HFFc6 (cell line): ENCODE measurements at places on chromosomes 6 and 20. TPM values are rescaled to one million over a fixed set of nuclear protein-coding genes. Genes with fewer than 3 reads are reported as not detected.

- no peak overlapping the region for H3K27ac ChIP-seq
- peaks cover 4% of the 10 kb centered on the region for H3K27me3 ChIP-seq
- no peaks in the 10 kb centered on the region for H3K36me3 ChIP-seq
- peak overlapping the region; percentile 81 for H3K4me3 ChIP-seq
- peaks cover 27% of the 10 kb centered on the region for H3K4me1 ChIP-seq
- no peak for DNase-seq
Measured at GRCh38 chr6:17102258-17102870, 514 bp downstream of the STMND1 start.

DNA sequence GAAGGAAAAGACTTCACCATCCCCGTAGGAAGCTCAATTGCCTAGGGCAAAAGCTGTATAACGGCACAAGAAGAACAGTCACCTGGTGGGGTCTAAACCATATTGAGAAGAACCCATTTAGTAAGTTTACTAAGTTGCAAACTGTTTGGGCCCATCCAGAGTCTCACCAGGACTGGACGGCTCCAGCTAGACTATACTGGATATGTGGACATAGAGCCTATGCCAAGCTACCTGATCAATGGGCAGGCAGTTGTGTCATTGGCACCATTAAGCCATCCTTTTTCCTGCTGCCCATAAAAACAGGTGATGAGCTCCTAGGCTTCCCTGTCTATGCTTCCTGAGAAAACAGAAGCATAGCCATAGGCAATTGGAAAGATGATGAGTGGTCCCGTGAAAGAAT is 293.9 kb downstream of the RNGTT start:
- peaks cover 34% of the 10 kb centered on the region for H3K36me3 ChIP-seq
- no peak for DNase-seq
- H3K27ac ChIP-seq: no peak overlapping the region
- 0 out of 2 replicates have a peak, but pooled peaks cover 3% of the 10 kb centered on the region for H3K27me3 ChIP-seq

- H3K36me3 ChIP-seq: peaks cover 18% of the 10 kb centered on the region; the same call in 1 of the 2 replicates
- peak overlapping the region; percentile 78 for H3K4me3 ChIP-seq
- peak overlapping the region; percentile 73 for H3K27ac ChIP-seq
- peak; percentile 89 for DNase-seq
- H3K4me1 ChIP-seq: peaks cover 41% of the 10 kb centered on the region
- H3K27me3 ChIP-seq: peaks cover 4% of the 10 kb centered on the region
Measured at GRCh38 chr6:34235307-34236130, 1.2 kb upstream of the HMGA1 start.

DNA sequence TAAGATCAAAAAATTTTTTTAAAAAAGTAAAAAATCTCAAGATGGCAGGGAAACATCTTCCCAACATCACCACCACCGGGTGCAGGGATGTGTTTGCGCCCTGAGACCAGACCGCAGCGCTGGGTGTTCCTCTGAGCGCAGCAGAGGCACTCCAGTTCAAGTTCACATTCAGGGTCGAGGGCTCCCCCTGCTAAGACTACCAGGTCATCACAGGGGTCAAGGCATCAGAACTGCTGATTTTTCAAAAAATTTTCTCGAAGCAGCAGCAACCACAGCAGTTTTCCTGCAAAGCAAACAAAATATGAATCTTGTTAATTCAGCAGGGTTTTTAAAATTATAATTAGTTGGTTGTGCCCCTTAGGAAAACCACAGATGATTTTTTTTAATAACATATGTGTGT is 83.1 kb downstream of the MYLK4 start:
- no peaks in the 10 kb centered on the region for H3K36me3 ChIP-seq
- H3K27ac ChIP-seq: no peak overlapping the region
- H3K27me3 ChIP-seq: peaks cover 12% of the 10 kb centered on the region
- H3K4me1 ChIP-seq: peaks cover 9% of the 10 kb centered on the region; the same call in 1 of the 2 replicates

- peak overlapping the region; percentile 99 for H3K4me3 ChIP-seq
- H3K4me1 ChIP-seq: peaks cover 69% of the 10 kb centered on the region
- peaks cover 25% of the 10 kb centered on the region for H3K36me3 ChIP-seq
- H3K27me3 ChIP-seq: peaks cover 7% of the 10 kb centered on the region
- no peak for DNase-seq
- peak overlapping the region; percentile 85 for H3K27ac ChIP-seq
Measured at GRCh38 chr6:82365016-82365795, 1.6 kb downstream of the TPBG start.

DNA sequence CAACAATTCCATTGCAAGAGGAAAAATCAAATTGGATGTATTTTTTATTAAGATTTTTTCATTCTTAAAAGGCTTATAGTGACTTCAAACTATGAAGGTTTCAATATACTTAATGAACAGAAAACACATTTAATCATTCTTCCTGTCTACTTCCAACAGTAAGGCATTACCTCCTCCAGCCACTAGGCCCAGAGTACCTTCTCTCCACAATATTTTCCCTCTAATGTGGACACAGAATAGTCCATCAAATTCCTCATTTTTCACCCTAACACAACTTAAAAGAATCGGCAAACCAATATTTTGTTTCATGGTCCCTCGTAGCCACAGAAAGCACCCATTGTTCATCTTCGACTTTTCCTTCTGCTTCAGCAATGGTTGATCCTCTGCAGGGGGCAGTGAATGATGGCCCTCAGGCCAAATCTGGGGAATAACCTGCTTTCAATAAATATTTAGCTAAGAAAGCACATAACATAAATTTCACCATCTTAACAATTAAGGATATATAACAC is 335.4 kb upstream of the ID4 start:
- H3K27me3 ChIP-seq: peaks cover 5% of the 10 kb centered on the region
- H3K4me3 ChIP-seq: no peak overlapping the region
- no peaks in the 10 kb centered on the region for H3K4me1 ChIP-seq
- H3K27ac ChIP-seq: no peak overlapping the region

Gene TRMT11
- 13.1 to 16.1 TPM (median 13.5 TPM) in 3 replicates for total RNA-seq

Gene SAMD3
- total RNA-seq: 1.2 to 1.8 TPM (median 1.6 TPM) in 3 replicates

- no peak for DNase-seq
- no peaks in the 10 kb centered on the region for H3K27me3 ChIP-seq
- no peaks in the 10 kb centered on the region for H3K36me3 ChIP-seq
Measured at GRCh38 chr6:146887447-146888077, 288.8 kb downstream of the ADGB start.

Gene GRM4
- 0.12 TPM in 2 of 3 replicates, not detected in the other for total RNA-seq

DNA sequence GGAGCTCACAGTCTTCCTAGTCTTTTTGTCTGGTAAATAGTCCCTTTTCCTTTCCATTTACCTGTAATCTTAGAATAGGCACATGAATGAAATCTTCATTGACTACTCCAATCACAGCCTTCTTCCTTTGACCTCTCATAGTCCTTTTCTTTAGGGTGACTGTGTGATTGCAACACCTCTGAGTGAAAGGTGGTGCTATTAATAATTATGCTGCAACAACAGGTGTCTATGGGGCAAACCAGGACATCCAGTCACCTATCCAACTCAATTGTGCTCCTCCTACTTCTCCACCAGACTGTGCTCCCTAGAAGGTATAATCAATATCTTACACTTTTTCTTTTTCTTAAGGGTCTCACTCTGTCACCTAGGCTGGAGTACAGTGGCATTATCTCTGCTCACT is 29.4 kb downstream of the RIPOR2 start:
- peaks cover 28% of the 10 kb centered on the region for H3K36me3 ChIP-seq
- H3K27ac ChIP-seq: no peak overlapping the region
- peaks cover 12% of the 10 kb centered on the region for H3K27me3 ChIP-seq
- DNase-seq: no peak
- H3K4me1 ChIP-seq: peaks cover 69% of the 10 kb centered on the region

GRCh38 chr20:49248879-49249665 is 28.8 kb downstream of the ZNFX1 start:
- peaks cover 24% of the 10 kb centered on the region for H3K36me3 ChIP-seq
- peak overlapping the region; percentile 18 for H3K27ac ChIP-seq
- H3K4me3 ChIP-seq: no peak overlapping the region
- H3K4me1 ChIP-seq: no peaks in the 10 kb centered on the region

GRCh38 chr6:158826819-158827501 is 7.8 kb upstream of the EZR start:
- no peak overlapping the region for H3K4me3 ChIP-seq
- no peak overlapping the region for H3K27ac ChIP-seq
- no peaks in the 10 kb centered on the region for H3K36me3 ChIP-seq
- H3K27me3 ChIP-seq: peaks cover 6% of the 10 kb centered on the region
- DNase-seq: no peak
- peaks cover 9% of the 10 kb centered on the region for H3K4me1 ChIP-seq

DNA sequence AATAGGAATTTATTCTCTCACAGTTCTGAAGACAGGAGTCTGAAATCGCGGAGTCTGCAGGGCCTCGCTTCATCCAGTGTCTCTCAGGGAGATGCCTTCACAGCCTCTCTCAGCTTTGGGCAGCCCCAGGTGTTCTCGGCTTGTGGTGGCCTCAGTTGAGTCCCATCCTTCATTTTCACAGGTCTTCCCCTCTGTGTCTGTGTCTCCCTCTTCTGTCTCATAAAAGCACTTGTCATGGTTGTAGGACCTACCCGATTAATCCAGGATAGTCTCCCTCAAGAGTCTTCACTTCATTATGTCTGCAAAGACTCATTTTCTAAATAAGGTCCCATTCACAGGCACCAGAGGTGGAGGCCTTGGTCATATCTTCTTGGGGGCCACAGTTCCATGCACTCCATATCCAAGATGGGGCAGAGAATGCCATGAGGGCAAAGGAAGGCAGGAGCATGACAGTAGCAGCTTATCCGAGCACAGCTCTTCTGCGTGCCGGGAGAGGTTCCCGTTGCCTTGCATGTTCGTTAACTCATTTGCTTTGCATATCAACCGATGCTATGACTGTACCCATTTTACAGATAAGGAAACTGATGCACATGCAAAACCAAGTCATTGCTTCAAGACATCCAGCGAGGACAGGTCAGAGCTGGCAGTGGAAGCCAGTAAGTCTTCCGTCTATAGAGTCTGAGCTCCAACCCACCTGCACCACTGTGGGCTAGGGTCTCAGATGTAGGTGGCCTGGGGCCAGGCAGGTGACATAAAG is 363.8 kb upstream of the SULF2 start:
- H3K36me3 ChIP-seq: no peaks in the 10 kb centered on the region; the same call in 1 of the 2 replicates
- peaks cover 12% of the 10 kb centered on the region for H3K27me3 ChIP-seq
- no peak for DNase-seq

Gene PRL
- not detected in 3 replicates for total RNA-seq

Gene DEFB132
- not detected in 3 replicates for total RNA-seq

Gene HAO1
- not detected in 3 replicates for total RNA-seq

DNA sequence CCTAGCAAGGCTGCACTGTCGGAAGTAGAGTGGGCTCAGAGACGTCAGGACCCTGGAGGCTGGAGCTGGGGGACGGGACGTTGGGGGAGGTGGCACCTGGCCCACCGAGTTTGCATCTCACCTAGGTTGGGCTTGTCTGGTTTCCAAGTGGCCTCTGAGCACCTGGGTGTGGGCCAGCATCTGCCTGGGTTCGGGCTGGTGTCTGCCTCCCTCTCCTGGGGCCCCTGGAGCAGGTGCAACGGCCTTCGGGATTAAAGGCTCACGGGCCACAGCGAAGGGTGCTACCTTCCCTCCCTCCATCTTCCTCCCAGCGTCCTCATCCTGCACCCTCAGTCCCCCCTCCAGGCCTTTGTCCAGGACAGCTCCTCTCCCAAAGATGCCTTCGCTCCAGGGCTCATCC is 6.0 kb downstream of the HRH3 start:
- H3K4me1 ChIP-seq: no peaks in the 10 kb centered on the region
- no peak for DNase-seq
- no peak overlapping the region for H3K4me3 ChIP-seq
- peaks cover 15% of the 10 kb centered on the region for H3K27me3 ChIP-seq
- no peak overlapping the region for H3K27ac ChIP-seq
- no peaks in the 10 kb centered on the region for H3K36me3 ChIP-seq

DNA sequence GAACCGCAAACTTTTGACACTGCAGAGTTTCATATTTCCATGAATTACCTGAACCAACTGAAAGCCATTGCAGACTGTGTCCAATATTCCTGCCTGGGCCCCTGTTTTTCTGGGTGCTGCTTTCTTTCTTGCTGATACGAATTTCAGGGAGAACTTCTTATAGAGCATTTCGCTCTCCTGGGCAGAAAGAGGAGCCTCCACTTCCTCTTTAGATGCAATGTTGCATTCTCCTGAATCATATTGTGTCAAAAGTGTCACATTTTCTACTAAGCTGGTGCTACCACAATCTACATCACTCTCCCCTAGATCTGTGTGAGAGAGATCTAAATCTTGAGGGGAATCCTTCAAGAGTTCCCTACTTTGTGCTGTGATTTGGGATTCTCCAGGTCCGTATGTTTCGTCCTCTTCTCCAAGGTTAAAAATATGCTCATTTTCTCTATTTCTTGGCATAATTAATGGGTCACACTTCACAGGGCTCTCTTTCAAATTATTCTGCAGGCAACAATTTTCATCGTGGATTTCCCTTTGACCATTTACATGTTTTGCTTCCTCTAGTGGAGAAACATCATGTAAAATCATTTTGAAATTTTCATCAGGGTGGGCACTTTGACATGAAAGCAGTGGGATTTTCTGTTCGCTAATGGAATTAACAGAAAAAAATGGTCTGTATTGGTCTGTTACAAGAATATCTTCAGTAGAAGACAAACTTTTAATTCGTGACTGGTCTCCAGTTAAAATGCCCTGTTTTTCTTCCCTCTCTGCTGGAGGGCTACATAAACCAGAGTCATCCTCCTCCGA is 102.3 kb downstream of the DST start:
- DNase-seq: no peak
- peaks cover 15% of the 10 kb centered on the region; the same call in 1 of the 2 replicates for H3K36me3 ChIP-seq
- no peak overlapping the region for H3K4me3 ChIP-seq
- H3K27me3 ChIP-seq: no peaks in the 10 kb centered on the region

- peaks cover 3% of the 10 kb centered on the region for H3K27me3 ChIP-seq
- peak within 1 kb of the TSS; percentile 91 for H3K4me3 ChIP-seq
- peaks cover 13% of the 10 kb centered on the region; the same call in 1 of the 2 replicates for H3K36me3 ChIP-seq
- H3K4me1 ChIP-seq: peaks cover 42% of the 10 kb centered on the region
- peak within 1 kb of the TSS; percentile 96 for H3K27ac ChIP-seq
Measured at GRCh38 chr20:45833030-45833882, at the start of gene SNX21. Gene SNX21 (plus strand): TSS chr20:45833799. CDS start chr20:45833920, 121 bp downstream.

Gene HCK
- total RNA-seq: not detected in 3 replicates

Gene EYA4
- not detected in 3 replicates for total RNA-seq

DNA sequence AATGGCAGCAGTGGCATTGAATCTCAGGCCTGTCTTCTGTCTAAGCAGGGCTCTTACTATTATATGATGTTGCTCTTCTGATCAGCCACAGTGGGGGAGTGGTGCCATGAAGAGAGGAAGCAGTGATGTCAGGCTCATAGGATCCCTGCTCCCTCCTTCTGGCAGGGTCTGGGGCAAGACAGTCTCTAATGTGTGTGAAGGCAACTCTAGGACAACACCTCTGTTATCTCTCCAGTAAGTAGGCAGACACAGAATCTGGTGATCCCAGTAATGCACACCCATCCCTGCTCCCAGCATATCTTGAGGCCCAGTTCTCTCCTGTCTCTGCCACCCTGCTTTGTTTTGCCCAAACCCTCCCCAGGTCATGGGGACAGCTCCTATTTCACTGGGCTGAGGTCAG is 8.8 kb downstream of the C20orf202 start:
- peaks cover 28% of the 10 kb centered on the region for H3K27me3 ChIP-seq
- DNase-seq: no peak
- H3K4me3 ChIP-seq: no peak overlapping the region
- H3K27ac ChIP-seq: no peak overlapping the region
- peaks cover 22% of the 10 kb centered on the region for H3K4me1 ChIP-seq

- no peaks in the 10 kb centered on the region for H3K27me3 ChIP-seq
- no peaks in the 10 kb centered on the region for H3K36me3 ChIP-seq
- H3K4me1 ChIP-seq: no peaks in the 10 kb centered on the region
- DNase-seq: no peak
- no peak overlapping the region for H3K4me3 ChIP-seq
Measured at GRCh38 chr6:99384507-99384906, 9.5 kb downstream of the COQ3 start.
